Chondrocyte (in vitro differentiated cells): ENCODE measurements at places on chromosomes 1 and 21. TPM values are rescaled to one million over a fixed set of nuclear protein-coding genes. Genes with fewer than 3 reads are reported as not detected.

DNA sequence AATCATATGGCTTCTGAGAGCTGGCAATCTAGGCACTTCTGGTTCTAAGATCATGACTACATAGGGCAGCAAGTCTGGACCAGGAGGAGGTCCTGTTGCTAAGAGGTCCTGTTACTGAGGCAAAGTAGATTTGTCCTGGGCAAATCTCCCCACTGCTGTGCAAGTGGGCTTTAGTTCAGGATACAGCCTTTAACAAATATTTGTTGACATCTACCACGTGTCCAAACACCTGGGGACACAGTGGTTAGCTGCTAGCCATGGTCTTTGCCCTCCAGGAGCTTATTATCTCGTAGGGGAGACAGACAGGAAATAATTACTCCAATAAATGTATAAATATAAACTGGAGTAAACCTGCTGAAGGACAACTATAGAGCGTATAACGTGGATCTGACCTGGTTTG is 3.2 kb downstream of the CGN start:
- no peak for DNase-seq

GRCh38 chr1:91014475-91014874 is 7.4 kb downstream of the ZNF644 start:
- DNase-seq = no peak

DNA sequence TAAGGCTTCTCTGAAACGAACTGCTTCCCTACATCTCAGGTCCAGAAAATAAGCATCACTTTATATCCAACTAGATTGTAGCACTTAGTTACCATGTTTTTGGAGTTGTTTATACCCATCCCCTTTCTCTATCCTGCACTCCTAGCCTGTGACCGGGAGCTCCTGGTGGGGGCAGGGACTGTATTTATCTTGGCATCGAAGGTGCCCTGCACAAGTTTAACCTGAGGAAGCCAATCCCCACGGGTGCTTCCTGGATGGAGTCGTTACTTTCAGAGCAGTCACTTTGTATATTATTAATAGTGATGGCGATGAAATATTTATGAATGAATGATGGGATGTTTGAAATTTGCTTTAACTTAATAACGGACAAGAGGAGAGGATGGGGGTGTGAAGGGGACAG is 73.9 kb downstream of the KLHDC7A start:
- DNase-seq = no peak

FCRL5 gene
- total RNA-seq = not detected in 3 replicates

GRCh38 chr21:30268608-30269197 is 14.0 kb downstream of the KRTAP24-1 start:
- no peak for DNase-seq

GRCh38 chr1:51270751-51271150 is 34.7 kb downstream of the RNF11 start:
- DNase-seq = no peak

- no peak for DNase-seq
These were observed 52.4 kb upstream of the USP1 start for GRCh38 chr1:62384276-62385005.

SHISA4 gene
- total RNA-seq = 29.7 to 39.1 TPM (median 37.7 TPM) in 3 replicates

DNA sequence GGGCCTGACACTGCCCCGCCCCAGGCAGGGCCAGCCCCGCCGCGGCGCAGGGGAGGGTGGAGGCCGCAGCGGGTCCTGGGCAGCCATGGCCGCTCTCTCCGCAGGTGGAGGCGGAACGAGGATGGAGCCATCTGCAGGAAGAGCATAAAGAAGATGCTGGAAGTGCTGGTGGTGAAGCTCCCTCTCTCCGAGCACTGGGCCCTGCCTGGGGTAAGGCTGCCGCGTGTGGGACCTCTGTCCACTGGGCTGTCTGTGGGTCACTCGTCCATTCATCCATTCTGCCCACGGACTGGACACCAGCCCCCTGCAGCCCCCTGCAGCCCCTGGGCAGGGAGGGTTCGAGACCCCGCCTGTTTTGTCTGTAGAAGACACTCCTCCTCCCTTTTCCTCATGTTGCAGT is 18.4 kb upstream of the LRRC3 start:
- peak; percentile 69 for DNase-seq

DNA sequence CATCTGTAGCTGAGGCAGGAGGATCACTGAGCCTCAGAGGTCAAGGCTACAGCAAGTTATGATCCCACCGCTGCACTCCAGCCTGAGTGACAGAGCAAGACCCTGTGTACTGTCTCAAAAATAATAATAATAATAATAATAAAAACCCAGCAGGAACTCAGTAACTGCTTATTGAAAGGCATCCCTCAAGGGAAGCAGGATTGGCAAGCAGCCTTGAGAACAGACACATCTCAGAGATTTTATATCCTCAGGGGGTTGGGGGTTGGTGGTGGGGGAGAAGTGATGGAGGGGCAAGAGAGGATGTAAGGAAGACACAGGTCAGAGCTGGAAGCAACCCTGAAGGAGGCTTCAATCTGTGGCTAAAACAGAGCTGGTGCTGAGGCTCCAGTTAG is 29.6 kb downstream of the GNB1 start:
- DNase-seq = no peak

DNA sequence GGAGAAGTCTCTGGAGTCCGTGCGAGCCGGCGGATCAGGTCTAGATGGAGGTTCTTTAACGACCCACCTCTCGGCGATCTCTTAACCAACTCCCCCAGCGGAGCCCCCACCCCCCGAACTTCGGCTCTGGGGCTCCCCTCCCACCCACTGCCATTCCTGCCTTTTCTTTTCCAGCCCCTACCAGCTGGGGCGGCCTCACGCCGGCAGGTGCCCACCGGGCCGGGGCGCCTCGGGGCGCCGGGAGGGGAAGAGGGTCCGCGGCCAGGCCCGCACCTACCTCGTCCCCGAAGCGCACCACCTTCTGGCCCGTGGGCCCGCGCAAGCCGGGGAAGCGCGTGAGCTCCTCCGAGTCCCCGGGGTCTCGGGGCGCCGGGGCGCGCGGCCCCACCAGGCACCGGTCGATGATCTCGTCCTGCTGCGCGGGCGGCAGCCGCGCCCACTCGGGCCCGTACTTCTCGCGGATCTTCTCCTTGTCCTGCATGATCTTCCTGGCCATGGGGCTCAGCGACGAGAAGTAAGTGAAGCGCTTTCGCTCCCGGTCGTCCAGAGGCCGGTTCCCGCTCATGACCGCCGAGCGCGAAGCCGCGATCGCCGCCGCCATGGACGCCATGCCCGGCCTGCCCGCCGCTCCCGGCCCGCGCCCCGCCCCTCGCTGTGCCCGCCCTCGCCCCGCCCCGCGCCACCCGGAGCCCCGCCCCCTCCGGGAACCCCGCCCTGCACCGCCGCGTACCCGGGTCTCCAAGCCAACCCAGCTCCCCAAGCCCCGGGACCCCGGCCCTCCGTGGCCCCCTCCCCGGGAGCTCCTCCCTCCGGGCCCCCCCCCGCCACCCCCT is at the start of gene C1orf198:
C1orf198 (minus strand) TSS at position 619 of the 833 bp plus-strand sequence; CDS start at position 610, 9 bp downstream.
- DNase-seq = no peak

GRCh38 chr1:213291526-213291925 is 240.5 kb downstream of the RPS6KC1 start:
- DNase-seq = no peak

RCSD1 gene
- 1.1 to 1.4 TPM in 2 of 3 replicates, not detected in the other for total RNA-seq

KRTAP12-2 gene
- total RNA-seq = not detected in 3 replicates

DNA sequence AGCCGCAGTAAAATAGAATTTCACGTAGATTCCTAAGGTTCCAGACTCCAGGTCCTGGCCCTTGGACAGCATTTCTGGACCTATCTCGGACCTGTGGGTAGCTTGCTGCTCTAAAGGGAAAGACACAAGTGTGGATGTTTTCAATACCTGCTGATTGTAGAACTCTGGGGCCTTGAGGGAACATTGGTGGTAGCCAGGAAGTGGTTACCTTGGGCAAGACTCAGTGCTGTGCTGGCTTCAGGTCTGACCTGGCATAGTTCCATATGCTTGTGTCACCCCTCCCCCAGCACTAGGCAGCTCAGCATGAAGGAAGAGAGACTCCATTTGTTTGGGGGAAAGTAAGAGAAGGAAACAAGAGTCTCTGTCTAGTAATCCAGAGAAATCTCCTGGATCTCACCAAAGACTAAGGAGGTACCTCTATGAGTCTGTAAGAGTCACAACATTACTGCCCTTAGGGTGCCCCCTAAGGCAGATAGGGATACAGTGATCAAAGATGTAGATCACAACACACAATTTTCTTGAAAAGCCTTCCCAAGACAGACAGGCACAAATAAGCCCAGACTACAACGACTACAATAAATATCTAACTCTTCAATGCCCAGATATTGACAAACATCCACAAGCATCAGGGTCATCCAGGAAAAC is 398.8 kb downstream of the TGFB2 start:
- no peak for DNase-seq

- DNase-seq = peak; percentile 91
These were observed 20.1 kb upstream of the COL16A1 start for GRCh38 chr1:31723828-31724359.

DNA sequence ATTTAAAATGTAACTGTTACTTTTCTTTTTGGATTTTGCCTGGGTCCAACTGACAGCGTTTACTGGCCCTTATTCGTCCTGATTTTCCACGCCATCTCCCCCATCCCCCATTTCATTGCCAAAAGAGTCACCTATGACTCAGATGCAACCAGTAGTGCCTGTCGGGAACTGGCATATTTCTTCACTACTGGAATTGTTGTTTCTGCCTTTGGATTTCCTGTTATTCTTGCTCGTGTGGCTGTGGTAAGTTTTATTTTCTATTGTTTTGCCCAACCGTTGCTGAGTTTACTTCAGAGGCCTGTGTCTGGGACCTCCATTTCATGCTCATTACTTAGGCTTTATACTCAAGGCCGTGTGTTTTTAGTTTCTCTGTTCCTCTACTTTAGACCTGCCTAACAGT is 9.3 kb downstream of the LEPR start:
- no peak for DNase-seq

TAL1 gene
- 0.10 TPM in 2 of 3 replicates, not detected in the other for total RNA-seq
